ENCODE measurements at places on chromosomes 1 and 21.

GRCh38 chr1:85146972-85147359, 53.9 kb downstream of the SYDE2 start:
- no peak for DNase-seq

DNA sequence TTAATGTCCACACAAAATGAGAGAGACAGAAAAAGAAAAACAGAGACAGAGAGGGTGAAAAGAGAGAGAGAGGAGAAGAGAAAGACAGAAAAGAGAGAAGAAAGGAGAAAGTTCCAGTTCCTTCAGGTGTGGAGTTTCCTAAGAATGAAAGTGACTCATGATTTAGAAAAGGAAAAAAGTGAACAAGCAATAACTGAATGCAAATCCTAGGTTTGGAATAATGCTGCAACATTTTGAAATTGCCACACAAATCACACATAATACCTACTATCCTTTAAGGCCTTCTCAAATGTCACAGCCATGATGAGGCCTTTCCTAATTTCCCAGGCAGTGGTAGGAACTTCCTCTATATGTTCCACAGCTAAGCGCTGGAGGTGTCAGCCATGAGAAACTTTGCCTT, 31.5 kb upstream of the XPR1 start:
- no peak for DNase-seq

GRCh38 chr1:226884116-226884625, 13.8 kb downstream of the PSEN2 start:
- no peak for DNase-seq

GRCh38 chr1:118183586-118183985, 1.4 kb downstream of the SPAG17 start:
- DNase-seq = no peak

DNA sequence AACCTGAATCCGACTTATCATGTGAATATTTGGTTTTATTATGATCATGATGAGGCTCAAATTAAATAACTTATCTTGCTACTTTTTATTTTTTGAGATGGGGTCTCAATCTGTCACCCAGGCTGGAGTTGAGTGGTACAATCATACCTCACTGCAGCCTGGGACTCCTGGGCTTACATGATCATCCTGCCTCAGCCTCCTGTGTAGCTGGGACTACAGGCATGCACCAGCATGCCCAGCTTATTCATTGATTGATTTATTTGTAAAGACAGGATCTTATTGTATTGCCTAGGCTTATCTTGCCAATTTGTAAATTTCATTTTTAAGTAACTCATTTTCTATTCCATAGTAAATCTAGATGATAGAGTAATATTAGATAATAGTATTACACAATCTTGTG, 84.3 kb downstream of the COL11A1 start:
- DNase-seq = no peak

GRCh38 chr1:26820784-26821269, 5.7 kb upstream of the ZDHHC18 start:
- no peak for DNase-seq

- no peak for DNase-seq
These were observed 15.9 kb downstream of the TMEM63A start for GRCh38 chr1:225866061-225866837.

DNA sequence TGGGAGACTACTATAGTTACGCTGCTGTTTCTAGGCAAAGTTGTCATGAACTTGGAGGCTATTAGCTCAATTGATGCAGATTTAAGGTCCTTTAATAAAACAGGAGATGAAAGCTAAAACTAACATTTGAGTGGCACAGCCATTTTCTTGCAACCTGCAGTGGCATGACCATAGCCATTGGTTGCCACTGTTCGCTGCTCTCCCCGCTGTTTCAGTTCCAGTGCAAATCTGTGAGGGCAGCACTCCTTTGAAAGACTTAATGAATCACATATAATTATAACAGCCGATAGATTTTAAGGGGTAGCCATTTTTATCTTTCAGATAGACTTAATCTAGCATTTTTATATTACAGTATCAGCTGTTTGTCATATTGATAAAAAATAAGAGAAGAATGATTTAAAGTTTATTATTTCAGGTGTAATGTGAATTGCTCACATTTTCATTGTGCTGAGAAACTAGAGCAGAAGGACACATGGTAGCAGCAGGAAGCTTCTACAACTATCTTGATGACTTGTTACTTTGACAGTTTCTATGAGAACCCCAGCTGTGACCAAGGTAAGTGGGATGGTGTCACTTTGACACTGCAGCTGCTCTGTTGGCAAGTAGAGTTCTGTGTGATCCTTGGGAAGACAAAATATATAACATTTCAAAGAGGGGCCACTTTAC, 203.7 kb downstream of the PLA2G4A start:
- DNase-seq = no peak

DNA sequence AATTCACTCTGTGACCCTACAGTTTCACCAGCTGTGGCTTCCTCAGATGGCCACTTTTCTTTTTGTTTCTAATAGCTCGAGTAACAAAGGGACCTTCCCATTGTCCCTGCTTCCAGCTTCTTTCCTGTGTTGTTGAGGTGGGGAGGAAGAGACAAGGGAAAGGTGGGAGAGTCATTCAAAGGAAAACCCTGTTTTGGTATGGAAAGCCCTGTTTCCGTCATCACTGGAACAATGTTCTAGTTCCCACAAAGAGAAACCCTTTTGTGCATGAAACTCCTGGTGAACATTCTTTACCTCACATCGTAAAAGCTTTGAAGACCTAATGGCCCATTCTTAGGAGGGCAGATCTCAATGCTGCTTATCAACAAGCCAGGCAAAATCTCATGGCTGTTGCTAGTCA, 62.2 kb downstream of the ABCA4 start:
- no peak for DNase-seq

- DNase-seq = no peak
These were observed 162.7 kb upstream of the RUNX1 start for GRCh38 chr21:35211782-35212181.

DNA sequence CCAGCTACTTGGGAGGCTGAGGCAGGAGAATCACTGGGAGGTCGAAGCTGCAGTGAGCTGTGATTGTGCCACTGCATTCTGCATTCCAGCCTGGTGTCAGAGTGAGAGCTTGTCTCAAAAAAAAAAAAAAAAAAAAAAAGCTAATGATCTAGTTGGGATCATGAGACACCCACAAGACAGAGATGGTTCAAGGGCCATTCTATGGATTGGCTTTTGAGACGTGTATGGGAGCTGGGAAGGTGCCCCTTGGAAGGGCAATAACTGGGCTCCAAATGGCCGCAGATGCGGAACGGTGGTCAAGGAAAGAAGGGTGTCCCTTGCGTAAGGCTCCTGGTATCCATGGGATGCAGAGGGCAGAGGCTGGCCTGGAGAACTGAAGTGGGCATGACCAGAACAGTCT, 6.8 kb upstream of the ADAM15 start:
- no peak for DNase-seq

DNA sequence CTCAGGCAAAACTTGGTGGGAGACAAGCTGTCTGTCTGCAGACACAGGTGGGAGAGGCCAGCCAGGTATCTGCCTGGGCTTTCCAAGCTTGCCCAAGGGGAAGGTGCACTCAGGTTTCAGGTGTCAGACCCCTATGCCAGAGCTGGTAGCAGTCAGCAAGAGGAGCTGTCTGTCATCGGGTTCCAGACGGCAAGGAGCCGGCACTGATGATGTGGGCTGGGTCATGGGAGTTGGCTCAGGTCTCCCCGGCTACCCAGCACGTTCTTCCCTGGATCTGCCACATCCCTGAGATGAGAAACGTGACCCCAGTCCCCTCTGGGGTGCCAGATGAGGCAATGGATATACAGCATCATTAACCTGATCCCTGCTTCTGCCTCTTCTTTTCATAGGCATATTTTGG, 23.0 kb downstream of the TMCC2 start:
- DNase-seq = no peak

GRCh38 chr1:226872437-226872836, 2.0 kb downstream of the PSEN2 start:
- no peak for DNase-seq

DNA sequence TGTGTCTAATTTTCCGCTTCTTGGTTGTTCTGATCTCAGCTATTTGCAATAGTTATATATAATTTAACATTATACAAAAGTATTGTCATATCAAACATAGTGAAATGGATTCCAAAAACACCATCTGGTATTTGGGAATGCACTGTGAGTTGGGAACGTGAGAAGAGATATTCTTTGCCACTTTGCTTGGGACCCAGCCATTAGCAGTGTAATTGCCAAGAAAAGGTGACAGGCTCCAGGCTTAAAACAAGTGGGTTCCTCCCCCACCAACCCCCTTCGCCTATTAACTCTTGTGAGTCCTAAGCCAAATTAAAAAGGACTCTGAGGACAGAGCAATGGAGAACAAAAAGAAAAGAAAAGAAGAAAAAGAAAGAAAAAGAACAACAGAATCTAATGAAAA, 186.7 kb upstream of the NFIA start:
- no peak for DNase-seq

GRCh38 chr1:204900721-204901120, 30.1 kb downstream of the NFASC start:
- no peak for DNase-seq

GRCh38 chr1:107047602-107048001, 8.9 kb upstream of the PRMT6 start:
- no peak for DNase-seq

DNA sequence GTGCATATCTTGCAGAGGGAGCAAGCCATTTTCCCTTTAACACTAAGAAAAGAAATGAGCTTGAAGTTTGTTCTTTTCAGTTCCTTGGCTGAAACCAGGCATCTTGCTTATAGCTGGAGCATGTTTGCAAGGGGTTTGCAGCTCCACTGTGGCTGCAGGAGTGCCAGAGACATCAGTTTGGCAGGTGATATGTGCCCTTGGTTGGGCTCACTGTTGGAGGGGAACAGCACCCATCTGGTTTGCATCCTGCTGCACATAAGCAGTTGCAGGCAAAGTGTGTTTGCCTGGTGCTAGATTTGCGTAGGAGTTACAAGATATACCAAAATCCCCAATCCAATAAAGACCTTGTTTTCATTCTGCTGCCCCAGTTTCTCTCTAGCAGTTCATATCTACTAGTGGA, 47.8 kb upstream of the IKBKE start:
- DNase-seq = no peak

- no peak for DNase-seq
These were observed 28.1 kb downstream of the RUNX3 start for GRCh38 chr1:24901791-24902470.

- no peak for DNase-seq
These were observed 26.3 kb upstream of the RGS18 start for GRCh38 chr1:192131914-192132313.

- DNase-seq = no peak
These were observed 29.6 kb upstream of the CCN1 start for GRCh38 chr1:85550784-85551516.

All from DMS153 (cell line).